Left ventricle myocardium superior (tissue), 1 donor: ENCODE measurements at places on chromosomes 2 and 18.

DNA sequence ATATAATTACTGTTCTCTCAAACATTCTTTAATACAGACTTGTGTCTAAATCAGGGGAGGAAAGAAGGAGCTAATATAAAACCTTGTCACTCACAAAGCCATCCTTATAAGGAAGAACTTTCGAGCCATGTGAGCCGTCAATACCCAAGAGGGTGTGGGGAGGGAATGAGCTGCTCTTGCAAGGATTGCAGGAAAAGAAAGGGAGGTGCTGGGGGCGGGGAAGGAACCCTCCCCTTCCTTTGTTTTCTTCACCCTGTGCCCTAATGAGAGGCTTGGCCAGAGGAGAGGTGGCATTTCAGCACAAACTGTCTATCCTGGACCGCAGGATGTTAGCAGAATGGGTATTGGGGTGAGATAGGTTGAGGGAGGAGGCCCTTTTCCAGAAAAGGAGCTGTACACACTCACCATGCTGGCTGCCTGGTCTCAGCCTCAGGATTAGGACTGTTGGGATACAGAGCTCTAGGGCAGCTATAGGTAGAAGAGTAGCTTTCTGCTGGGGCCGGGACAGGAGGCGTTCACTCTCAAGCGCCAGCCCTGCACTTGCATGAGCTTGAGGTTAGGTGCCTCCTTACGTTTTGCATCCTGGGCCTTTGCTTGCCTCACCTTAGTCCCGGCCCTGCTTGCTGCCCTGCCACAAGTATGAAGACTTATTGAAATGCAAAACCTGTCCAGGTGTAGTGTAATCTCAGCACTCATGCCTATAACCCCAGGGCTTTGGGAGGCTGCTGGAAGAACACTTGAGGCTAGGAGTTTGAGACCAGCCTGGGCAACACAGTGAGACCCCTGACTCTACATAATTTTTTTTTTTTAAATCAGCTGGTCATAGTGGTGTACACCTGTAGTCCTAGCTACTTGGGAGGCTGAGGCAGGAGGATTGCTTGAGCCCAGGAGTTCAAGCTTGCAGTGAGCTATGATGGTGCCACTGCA lies 190.5 kb downstream of the LOXHD1 start:
- no peak for DNase-seq

- DNase-seq: no peak
These were observed 37.6 kb downstream of the TMEM163 start for GRCh38 chr2:134681201-134681600.

DNA sequence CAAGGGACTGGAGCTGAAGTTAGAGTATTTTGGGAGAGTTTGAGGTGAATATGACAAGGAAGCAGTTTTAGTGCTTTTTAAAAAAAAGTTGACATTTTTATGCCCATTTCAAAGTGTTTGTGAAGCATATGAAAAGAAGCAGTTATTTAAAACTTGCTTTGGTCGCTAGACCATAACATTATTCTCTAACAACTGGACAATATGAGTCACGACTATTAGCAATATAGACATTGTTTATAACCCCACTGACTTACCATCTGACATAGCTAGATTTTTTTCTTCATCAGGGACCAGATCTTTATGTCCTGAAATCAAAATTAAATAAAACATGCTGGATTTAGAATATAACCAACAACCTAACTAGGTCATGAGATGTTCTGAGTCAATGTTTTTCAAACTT lies 22.6 kb upstream of the DYTN start:
- no peak for DNase-seq

DNA sequence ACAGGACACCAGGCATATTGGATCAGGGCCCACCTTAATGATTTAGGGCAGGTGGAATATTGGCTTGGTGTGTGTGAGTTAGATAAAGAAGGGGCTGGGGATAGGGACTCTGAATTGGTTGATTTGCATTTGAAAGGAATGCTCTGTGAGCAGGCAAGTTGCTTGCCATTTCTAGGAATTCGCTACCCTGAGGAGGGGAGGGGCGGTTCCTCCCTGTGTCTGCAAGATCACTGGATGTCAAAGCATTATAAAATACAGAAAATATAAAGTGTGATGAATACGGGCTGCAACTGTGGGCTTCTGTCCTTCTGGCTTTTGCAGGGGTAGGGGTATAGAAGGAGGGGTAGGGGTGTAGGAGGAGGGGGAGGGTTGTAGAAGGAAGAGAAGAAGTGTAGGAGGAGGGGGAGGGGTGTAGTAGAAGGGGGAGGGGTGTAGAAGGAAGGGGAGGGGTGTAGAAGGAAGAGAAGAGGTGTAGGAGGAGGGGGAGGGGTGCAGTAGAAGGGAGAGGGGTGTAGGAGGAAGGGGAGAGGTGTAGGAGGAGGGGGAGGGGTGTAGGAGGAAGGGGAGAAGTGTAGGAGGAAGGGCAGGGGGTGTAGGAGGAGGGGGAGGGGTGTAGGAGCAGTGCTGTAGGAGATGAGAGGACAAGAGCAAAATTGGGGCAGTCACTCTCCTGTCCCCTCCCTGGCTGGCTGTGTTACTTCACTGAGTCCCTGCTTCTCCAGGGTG lies 238.0 kb upstream of the COPS8 start:
- DNase-seq: no peak

DNA sequence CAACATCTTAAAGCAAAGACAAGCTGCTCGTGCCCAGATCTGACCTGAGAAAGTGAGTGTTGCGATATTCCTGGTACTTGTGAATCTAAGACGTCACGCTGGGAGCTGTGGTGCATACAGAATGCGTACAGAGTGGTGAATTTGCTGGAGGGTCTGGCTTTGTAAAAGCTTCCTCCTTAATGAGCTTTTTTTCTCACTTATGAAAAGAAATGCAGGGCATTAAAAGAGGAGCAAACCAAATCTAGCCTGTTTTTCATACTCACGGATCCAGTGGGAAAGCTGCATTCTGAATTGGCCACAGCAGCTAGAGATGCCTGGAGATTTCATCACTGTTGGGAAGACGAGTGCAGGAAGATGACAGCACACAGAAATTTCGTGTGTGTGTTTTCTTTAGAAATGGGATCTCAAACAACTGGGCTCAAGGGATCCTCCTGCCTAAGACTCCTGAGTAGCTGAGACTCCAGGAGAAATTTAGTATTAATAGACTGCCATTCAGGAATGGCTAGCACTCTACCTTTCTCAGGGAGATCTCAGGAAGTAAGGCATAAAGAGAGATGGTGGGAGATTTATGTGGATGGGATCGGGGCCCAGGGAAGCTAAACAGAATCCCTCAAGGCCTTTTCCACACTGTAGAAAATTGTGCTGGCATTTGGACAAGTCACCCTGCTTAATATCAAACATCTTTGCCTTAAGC lies 181.3 kb downstream of the ALPK2 start:
- DNase-seq: no peak

- no peak for DNase-seq
These were observed 282.6 kb downstream of the CPS1 start for GRCh38 chr2:210839034-210839433.

DNA sequence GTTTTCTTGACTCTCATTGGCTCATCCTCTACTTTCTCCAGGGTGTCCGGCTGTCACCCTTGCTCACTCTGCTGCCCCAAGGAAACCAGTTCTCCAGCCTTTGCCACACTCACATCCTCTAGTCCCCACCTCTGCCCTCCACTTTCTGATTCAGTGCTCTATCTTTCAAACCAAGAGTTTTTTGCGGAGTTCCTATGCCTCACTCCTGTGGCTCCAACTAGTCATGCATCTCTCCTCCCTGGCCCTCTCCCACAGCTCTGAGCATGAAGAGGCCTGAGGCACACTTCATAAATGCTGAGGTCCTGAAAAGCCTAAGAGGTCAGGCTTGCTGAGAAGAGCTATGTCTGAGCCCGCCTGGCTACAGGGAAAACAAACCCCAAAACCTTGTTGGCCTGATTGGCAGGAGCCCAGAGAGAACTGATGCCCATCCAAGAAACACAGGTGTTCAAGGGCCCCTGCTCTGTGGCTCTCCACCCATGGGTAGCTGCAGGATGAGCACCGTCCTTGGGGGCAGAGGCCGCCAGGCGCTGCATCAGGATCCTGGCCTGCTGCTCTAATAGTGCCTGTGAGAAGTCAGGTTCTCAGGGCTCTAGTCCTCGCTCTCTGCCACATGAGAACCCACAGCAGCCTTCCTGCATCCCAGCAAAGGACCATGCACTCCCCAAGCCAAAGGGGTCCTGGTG lies 42.1 kb downstream of the HS1BP3 start:
- no peak for DNase-seq

DNA sequence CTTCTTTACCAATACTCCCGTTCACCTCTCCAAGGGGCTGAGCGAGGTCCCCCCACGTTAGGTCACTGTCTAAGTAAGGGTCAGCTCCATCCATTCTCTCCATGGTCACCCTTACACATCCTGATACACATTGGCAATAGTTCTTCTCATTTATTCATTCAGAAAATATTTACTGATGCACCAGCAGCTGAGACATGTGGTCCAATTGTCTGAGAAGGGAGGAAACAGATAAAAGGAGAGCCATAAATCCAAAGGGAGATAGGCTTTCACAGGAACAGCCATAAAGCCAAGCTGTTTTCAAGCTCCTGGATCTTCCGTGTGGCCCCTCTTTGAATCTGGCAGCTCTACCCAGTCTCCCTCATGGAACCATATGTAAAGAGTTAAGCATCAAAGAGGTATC lies 121.2 kb downstream of the TXNL1 start:
- no peak for DNase-seq

- DNase-seq: no peak
These were observed 59.0 kb upstream of the LDLRAD4 start for GRCh38 chr18:13159579-13159978.

- DNase-seq: no peak
These were observed 1.2 kb upstream of the MRO start for GRCh38 chr18:50820901-50821520.

DNA sequence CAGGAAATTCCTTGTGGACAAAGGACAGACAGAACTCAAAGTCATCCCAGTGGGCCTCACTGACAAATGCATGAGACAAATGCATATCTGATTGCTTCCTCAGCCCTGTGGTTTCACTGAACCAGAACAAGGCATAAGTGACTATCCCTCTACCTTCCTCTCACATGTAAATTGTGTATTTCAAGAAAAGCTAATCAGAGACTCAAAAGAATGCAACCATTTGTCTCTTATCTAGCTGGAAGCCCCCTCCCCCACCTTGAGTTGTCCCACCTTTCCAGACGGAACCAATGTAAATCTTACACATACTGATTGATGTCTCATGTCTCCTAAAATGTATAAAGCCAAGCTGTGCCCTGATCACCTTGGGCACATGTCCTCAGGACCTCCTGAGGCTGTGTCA lies 102.0 kb upstream of the TMEM200C start:
- DNase-seq: no peak

- DNase-seq: no peak
These were observed 3.9 kb upstream of the MLPH start for GRCh38 chr2:237483018-237483731.

DNA sequence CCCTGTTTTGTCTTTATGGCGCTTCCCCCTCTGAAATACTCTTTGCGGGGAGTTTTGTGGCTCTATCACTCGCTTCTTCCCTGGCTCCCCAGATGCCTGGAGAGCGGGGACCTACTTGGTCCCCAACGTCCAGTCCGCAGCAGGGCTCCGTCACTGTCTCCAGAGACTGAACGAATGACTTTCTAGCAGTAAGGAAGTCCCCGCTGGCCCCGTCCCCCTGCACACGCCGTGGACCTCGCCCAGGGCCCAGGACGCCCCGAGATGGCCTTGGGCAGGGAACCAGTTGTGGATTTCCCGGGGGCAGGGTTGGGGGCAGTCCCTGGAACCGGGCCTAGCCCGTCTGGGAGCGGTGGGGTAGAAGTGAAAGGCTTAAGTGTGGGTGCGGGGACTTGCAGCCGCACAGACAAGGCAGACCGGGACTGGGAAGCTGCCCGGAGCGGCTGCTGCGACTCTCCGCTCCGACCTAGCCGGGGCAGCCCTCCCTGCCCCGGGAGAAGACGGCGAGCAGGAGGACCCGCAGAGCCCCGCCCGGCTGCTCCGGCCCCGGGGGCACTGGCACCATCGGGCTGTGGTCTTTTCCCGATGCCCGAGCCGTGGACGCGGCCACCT lies 821 bp upstream of the EPHA4 start:
- DNase-seq: no peak

GRCh38 chr2:238710032-238710735 lies 137.7 kb upstream of the TWIST2 start:
- no peak for DNase-seq

GRCh38 chr2:232484628-232485347 lies 2.8 kb downstream of the ECEL1 start:
- no peak for DNase-seq

- DNase-seq: no peak
These were observed 29.8 kb upstream of the YES1 start for GRCh38 chr18:841647-842370.

GRCh38 chr2:133312038-133312729 lies 256.1 kb downstream of the NCKAP5 start:
- DNase-seq: no peak

GRCh38 chr2:160207804-160208654 lies 8.0 kb upstream of the ITGB6 start:
- peak; percentile 74 for DNase-seq

GRCh38 chr2:138503652-138504051 lies 2.1 kb downstream of the SPOPL start:
- DNase-seq: no peak

- DNase-seq: no peak
These were observed 49.9 kb downstream of the RAB27B start for GRCh38 chr18:54878159-54878622.

GRCh38 chr18:23585007-23585871 lies 1.1 kb downstream of the NPC1 start:
- DNase-seq: no peak

DNA sequence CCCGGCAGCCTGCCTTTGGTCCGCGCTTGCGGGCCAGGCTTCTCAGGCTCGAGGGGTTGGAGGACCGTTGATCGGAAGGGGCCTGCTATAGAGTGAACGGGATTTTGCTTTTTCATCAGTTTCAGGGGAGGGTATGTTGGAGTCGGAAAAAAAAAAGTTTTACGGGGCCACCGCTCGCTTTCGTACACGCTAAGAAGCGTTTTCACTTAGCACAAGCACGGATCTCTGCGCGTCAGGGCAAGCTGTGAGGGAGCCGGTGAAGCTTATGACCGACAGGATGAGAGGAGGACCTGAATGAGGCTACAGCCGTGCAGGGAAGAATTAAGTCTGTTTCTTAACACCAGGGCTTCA lies 443 bp downstream of the CPSF3 start:
- no peak for DNase-seq

DNA sequence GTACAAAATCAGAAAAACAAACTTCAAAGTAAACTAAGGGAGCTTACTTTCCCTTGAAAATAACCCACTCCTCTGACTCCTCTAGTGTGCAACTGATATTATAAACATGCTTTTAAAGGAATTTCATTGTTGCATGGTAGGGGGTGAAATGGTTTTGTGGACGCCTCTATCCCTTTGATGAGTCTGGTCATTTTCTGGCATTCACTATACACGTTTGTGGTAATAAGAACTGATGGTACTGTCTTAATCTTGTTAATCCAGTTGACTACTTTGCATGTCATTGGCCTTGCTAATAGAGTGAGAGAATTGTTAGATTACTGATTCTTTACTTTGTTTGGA lies 2.8 kb downstream of the INSIG2 start:
- DNase-seq: no peak

GRCh38 chr2:43406651-43407279 lies 180.4 kb upstream of the ZFP36L2 start:
- no peak for DNase-seq

GRCh38 chr2:207284556-207285472 lies 119.1 kb upstream of the KLF7 start:
- no peak for DNase-seq

GRCh38 chr18:21451851-21452250 lies 148.7 kb downstream of the ESCO1 start:
- no peak for DNase-seq

GRCh38 chr2:236776695-236777251 lies 207.1 kb downstream of the ACKR3 start:
- DNase-seq: no peak

- DNase-seq: no peak
These were observed 112.4 kb upstream of the WDR75 start for GRCh38 chr2:189328848-189329245.
